Immature natural killer cell (primary cell): ENCODE measurements at places on chromosomes 12 and 14. TPM values are rescaled to one million over a fixed set of nuclear protein-coding genes. Genes with fewer than 3 reads are reported as not detected.

GRCh38 chr14:95564060-95564459 is 29.2 kb downstream of the GLRX5 start:
- H3K27me3 ChIP-seq, result no peaks in the 10 kb centered on the region
- H3K27ac ChIP-seq, result no peak overlapping the region
- H3K4me1 ChIP-seq, result peaks cover 6% of the 10 kb centered on the region
- no peak for DNase-seq
- no peak overlapping the region for H3K4me3 ChIP-seq

Gene LALBA
- polyA plus RNA-seq, result not detected

DNA sequence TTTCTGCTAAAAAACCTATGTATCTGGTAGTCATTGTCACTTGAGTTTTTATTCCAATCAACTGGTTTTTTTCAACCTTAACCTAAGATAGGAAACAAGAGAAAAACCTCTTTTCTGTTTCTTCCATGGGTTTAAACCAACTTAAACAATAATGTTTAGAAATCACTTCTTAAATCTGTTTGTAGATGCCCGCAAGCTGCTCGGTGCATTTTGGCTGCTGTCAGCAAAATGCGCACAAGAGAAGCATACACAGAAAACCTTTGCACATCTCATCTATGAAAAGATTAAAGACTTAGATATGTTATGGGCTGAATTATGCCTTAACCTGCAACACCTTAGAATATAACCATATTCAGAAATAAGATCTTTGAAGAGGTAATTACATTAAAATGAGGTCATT is 299.8 kb downstream of the ITPR2 start:
- no peak overlapping the region for H3K27ac ChIP-seq
- no peak for DNase-seq
- H3K36me3 ChIP-seq, result peaks cover 40% of the 10 kb centered on the region
- H3K4me3 ChIP-seq, result no peak overlapping the region

GRCh38 chr12:24756479-24757024 is 192.3 kb downstream of the BCAT1 start:
- no peaks in the 10 kb centered on the region for H3K36me3 ChIP-seq
- no peak overlapping the region for H3K4me3 ChIP-seq
- H3K27me3 ChIP-seq, result no peaks in the 10 kb centered on the region
- DNase-seq, result no peak

Gene DPY19L2
- not detected for polyA plus RNA-seq

Gene SYNDIG1L
- not detected for polyA plus RNA-seq

Gene DPPA3
- polyA plus RNA-seq, result not detected

DNA sequence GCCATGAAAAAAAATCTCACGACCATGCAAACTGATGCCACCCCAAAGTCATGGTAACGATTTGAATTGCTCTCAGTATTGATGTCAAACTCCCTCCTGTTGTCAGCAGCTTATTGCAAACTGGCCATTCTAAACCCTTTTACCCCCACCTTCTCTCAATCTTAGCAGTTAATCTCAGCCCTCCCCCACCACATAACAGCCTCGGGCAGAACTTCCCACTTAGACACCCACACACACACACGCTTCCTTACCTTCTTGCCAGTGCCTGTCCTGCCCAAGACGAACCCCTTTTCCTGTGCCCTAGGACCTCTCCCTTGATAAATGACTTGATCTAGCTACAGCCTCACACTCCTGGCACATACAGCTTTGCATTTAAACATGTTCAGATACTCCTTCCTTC is 56.6 kb downstream of the GPATCH2L start:
- H3K4me3 ChIP-seq, result no peak overlapping the region
- H3K4me1 ChIP-seq, result no peaks in the 10 kb centered on the region
- H3K27ac ChIP-seq, result no peak overlapping the region
- DNase-seq, result no peak

GRCh38 chr12:20455001-20455706 is 86.8 kb downstream of the PDE3A start:
- no peak for DNase-seq
- no peak overlapping the region for H3K27ac ChIP-seq
- no peaks in the 10 kb centered on the region for H3K4me1 ChIP-seq
- peaks cover 4% of the 10 kb centered on the region for H3K27me3 ChIP-seq
- no peaks in the 10 kb centered on the region for H3K36me3 ChIP-seq

Gene TAS2R13
- not detected for polyA plus RNA-seq

DNA sequence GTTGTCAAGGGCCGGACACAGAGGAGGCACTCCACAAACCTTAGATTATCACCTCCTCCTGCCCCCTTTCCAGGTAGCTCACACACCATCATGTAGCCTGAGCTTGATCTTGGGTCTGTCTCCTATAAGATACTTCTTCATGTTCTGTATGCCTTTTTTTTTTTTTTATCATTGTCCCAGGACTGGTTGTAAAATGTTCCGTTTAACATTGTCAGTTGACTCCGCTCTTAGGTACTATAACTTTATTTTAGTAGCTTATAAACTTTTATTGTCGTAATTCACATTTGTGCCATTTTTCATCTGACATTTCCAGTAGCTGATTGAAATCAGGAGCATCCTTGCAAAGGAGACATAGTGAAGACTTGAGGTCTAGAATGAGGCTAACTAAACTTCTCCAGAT is 79.9 kb downstream of the SLC15A5 start:
- no peaks in the 10 kb centered on the region for H3K27me3 ChIP-seq
- H3K27ac ChIP-seq, result no peak overlapping the region
- H3K36me3 ChIP-seq, result no peaks in the 10 kb centered on the region
- no peaks in the 10 kb centered on the region for H3K4me1 ChIP-seq
- no peak for DNase-seq

GRCh38 chr14:104422837-104423681 is 156.5 kb upstream of the C14orf180 start:
- H3K36me3 ChIP-seq, result no peaks in the 10 kb centered on the region
- H3K4me3 ChIP-seq, result no peak overlapping the region
- H3K27ac ChIP-seq, result no peak overlapping the region
- H3K27me3 ChIP-seq, result no peaks in the 10 kb centered on the region
- no peaks in the 10 kb centered on the region for H3K4me1 ChIP-seq
- DNase-seq, result no peak

- peaks cover 19% of the 10 kb centered on the region for H3K4me1 ChIP-seq
- no peak overlapping the region for H3K27ac ChIP-seq
- peak overlapping the region; percentile 15 for H3K4me3 ChIP-seq
Measured at GRCh38 chr14:90060965-90061684, 669 bp upstream of the KCNK13 start.

GRCh38 chr14:63760014-63760413 is 32.1 kb upstream of the SGPP1 start:
- DNase-seq, result no peak
- H3K4me1 ChIP-seq, result peaks cover 11% of the 10 kb centered on the region
- no peaks in the 10 kb centered on the region for H3K36me3 ChIP-seq
- peaks cover 2% of the 10 kb centered on the region for H3K27me3 ChIP-seq
- peak overlapping the region; percentile 85 for H3K27ac ChIP-seq
- H3K4me3 ChIP-seq, result peak overlapping the region; percentile 89

DNA sequence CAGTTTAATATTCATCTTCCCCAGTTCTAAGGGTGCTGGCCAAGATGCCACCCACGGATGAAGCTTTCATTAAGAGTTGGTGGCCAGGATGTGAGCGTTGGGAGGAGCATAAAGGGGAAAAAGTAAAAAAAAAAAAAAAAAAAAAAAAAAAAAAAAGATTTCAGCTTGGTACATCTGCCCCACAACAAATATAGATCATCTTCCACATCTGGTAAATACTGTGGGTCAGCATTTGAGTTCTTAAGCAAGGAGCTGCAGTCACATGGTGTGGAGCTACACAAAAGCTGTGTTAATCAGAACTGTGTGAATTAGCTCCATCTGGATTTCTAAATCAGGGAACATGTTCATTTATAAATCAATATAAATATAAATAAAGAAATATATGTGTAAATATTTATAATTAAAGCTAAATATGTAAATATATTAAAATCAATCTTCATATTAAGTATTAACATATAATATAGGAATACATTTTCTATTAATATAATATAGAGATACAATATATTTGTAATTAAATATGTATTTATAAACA is 262.3 kb downstream of the NUAK1 start:
- H3K4me1 ChIP-seq, result no peaks in the 10 kb centered on the region
- no peak overlapping the region for H3K27ac ChIP-seq
- H3K27me3 ChIP-seq, result peaks cover 2% of the 10 kb centered on the region
- DNase-seq, result no peak

- DNase-seq, result no peak
- no peak overlapping the region for H3K4me3 ChIP-seq
- H3K4me1 ChIP-seq, result no peaks in the 10 kb centered on the region
- no peaks in the 10 kb centered on the region for H3K36me3 ChIP-seq
Measured at GRCh38 chr12:58731096-58731495, 189.2 kb downstream of the LRIG3 start.

- H3K27me3 ChIP-seq, result peaks cover 13% of the 10 kb centered on the region
- peak within 1 kb of the TSS; percentile 87 for H3K4me3 ChIP-seq
- no peak within 1 kb of the TSS for H3K27ac ChIP-seq
- no peaks in the 10 kb centered on the region for H3K36me3 ChIP-seq
- H3K4me1 ChIP-seq, result peaks cover 19% of the 10 kb centered on the region
Measured at GRCh38 chr14:68979021-68979721, at the start of gene ACTN1. ACTN1 (minus strand) TSS chr14:68979302; CDS start chr14:68979056, 246 bp downstream.

DNA sequence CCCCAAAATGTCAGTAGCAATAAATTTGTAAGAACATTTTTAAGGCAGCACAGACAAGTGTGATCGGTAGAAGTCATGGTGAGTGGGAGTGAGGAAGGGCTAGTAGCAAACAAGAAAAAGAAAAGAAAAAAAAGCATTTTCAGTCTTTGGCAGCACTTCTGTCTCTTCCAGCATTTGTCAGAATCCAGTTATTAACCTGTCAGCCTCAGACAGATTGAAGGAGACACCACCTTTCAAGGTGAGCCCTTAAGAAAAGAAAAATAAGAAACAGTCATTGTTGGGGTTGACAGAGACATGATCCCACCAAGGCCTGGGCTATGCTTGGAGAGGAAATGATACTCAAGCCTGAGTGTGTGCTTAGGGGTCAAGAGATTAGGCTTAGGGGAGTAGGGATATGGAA is 947.4 kb downstream of the NRXN3 start:
- no peaks in the 10 kb centered on the region for H3K4me1 ChIP-seq
- no peak overlapping the region for H3K27ac ChIP-seq
- H3K36me3 ChIP-seq, result no peaks in the 10 kb centered on the region
- H3K4me3 ChIP-seq, result no peak overlapping the region

GRCh38 chr12:8584004-8584403 is 28.7 kb downstream of the AICDA start:
- H3K27ac ChIP-seq, result no peak overlapping the region
- no peaks in the 10 kb centered on the region for H3K4me1 ChIP-seq
- H3K4me3 ChIP-seq, result no peak overlapping the region
- peaks cover 2% of the 10 kb centered on the region for H3K27me3 ChIP-seq
- H3K36me3 ChIP-seq, result no peaks in the 10 kb centered on the region
- no peak for DNase-seq

DNA sequence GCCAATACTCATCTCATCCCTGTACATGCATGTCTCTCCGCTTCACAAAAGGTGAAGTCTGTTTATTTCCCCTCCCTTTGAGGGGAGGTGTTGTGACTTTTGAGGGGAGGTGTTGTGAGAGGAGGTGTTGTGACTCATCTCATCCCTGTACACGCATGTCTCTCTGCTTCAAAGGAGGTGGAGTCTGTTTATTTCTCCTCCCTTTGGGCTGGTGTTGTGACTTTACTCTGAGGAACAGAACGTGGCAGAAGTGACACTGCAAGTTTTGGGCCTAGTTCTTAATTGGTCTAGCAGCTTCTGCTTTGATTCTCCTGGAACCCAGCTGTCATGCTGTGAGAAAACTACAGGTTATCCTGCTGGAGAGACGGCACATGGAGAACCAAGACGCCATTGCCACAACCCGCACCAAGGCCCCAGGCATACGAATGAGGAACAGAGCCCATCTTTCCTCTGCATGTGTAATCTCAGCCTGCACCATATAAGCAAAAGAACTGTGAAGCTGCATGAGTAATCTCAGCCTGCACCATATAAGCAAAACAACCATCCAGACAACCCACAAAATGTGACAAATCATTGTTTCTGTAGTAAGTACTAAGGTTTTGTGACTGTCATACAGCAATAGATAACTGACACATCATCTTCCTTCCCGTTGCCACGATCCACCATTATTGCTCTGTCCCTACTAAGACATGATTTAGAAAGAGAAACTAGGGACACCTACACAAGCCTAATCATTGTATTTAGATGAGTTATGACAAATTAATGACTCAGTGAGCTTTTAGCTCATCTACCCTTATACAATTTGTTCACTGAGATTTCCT is 30.0 kb downstream of the GALNT4 start:
- H3K27ac ChIP-seq, result peak overlapping the region; percentile 32
- H3K4me3 ChIP-seq, result peak overlapping the region; percentile 59
- H3K36me3 ChIP-seq, result peaks cover 15% of the 10 kb centered on the region

Gene ERP27
- polyA plus RNA-seq, result 3.8 TPM

DNA sequence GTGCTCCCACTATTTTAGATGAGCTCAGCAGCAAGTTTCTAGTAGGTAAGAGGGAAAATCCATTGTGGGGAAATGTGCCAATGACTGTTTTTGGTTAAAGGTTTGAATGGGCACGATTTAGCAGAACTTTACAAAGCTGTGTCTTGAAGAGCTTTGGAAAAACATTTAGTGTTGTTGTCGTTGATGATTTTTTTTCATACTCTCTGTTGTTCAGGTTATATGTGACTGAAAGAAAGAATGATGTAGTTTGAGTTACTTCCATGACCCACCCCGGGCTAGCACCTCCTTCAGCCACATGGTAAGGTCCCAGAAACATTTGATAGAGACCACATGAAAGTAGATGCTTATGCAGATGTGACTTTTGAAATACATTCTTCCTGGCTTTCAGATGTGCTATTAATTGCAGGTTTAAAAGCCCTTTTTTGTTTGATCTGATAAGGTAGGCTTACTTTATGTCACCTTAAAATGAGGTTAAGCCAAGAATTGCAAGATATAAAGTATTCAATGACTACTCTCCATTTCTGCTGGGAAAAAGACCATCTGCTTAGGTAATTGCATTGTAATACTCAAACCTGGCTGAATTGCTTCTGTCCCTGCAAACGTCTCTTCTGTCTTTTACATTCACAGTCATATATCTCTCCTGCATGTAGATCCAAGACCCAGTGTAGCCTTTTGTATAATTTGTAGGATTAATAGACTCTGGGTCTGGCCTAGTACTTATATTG is 250.6 kb downstream of the RGS6 start:
- no peak overlapping the region for H3K27ac ChIP-seq
- no peak overlapping the region for H3K4me3 ChIP-seq
- peaks cover 2% of the 10 kb centered on the region for H3K27me3 ChIP-seq
- H3K4me1 ChIP-seq, result no peaks in the 10 kb centered on the region
- no peak for DNase-seq

DNA sequence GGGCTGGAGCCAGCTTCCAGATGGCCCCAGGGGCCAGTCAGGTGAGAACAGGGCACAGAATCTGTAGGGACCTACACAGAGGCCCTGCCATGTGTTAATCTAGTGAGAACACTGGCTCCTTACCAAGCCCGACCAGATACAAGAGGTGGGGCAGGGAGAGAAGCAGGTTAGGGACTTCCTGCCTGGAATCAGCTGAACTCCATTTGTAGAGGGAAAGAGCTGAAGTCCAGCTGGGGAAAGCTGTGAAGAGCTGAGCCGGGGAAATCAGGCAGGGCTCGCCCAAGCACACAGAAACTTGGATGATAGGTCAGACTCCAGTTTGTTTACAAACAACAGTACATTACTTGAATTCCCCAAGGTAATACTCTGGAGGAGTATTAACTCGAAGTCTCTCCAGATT is 46.7 kb downstream of the PTGER2 start:
- no peak overlapping the region for H3K4me3 ChIP-seq
- no peaks in the 10 kb centered on the region for H3K27me3 ChIP-seq
- no peak for DNase-seq
- H3K36me3 ChIP-seq, result no peaks in the 10 kb centered on the region
- H3K27ac ChIP-seq, result no peak overlapping the region
- peaks cover 3% of the 10 kb centered on the region for H3K4me1 ChIP-seq

Gene KRT5
- not detected for polyA plus RNA-seq
